ENCODE measurements at places on chromosomes 2 and 18. TPM values are rescaled to one million over a fixed set of nuclear protein-coding genes. Genes with fewer than 3 reads are reported as not detected.

- peak; percentile 36 for DNase-seq
Measured at GRCh38 chr2:207734264-207734635, 22.8 kb downstream of the CCNYL1 start.

Gene CYB5A
- total RNA-seq, result 113 TPM

Gene DNAH6
- under 0.01 TPM for total RNA-seq

Gene STARD6
- total RNA-seq, result not detected

Gene ORC2
- 13.6 TPM for total RNA-seq

DNA sequence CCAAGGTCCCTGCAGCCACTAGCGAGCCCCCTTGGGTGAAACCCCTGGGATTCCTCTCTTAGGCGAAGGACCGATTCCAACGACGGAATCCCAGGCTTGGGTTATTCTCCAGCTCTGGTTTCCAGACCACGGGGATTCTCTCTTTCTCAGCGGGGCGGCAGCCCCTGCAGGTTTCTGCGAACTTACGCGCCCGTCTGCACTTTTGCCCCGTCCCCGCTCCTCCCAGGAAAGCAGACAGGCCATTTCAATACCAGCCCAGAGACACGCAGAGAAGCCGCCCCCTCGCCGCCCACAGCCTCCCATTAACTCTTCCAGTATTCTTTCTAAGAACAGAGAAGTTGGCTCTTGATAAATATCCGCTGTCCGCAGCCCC is 1.2 kb downstream of the CBLN2 start:
- no peak for DNase-seq

Gene CUL3
- 63.4 TPM for total RNA-seq

DNA sequence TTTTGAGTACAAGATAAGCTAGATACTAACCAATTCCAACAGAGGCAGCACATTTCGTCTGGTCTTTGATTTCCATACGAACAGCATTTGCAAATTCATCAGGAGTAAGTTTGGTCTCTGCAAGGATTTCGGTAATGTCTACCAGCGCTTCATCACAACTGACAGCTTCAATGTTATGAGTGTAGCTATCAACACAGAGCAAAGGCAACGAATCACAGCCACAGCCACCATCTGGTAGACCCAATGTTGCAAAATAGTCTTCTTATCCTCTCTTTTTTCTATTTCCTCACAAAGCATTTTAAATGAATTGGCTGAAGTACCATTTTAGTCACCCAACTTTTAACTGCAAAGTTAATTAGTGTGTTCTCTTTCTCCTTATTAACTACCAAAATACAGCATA is 68.3 kb downstream of the REV1 start:
- peak; percentile 65 for DNase-seq

DNA sequence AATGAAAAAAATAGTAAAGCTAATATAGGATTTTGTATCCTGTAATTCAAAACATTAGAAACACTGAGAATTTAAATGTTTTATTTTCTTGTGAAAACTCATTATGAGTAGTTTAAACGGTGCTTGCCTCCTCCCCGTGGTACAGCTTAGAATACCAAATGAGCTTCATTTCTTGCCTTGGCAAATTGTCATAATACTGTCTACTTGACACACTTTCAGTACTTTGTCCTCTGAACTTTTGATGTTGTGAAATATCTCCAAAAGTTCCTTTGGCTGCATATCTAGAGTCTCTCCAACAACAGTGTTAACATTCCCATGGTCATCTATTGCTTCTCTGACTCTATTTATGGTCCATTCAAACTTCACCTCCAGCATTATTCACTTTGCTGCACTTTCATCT is 61.9 kb upstream of the EPB41L5 start:
- peak; percentile 79 for DNase-seq

- DNase-seq, result peak; percentile 51
Measured at GRCh38 chr18:3441290-3441689, 8.7 kb upstream of the TGIF1 start.

- peak; percentile 38 for DNase-seq
Measured at GRCh38 chr18:42296723-42297122, 341.7 kb downstream of the PIK3C3 start.

Gene FECH
- total RNA-seq, result 17.7 TPM

GRCh38 chr2:226554701-226555100 is 244.9 kb downstream of the IRS1 start:
- DNase-seq, result peak; percentile 21

GRCh38 chr2:7728388-7728787 is 811.2 kb downstream of the RNF144A start:
- DNase-seq, result no peak
